NCI-H524 (cell line): ENCODE measurements at places on chromosomes 7 and 10.
A peak's percentile ranks its signal among the peaks of the same experiment; 100 is the strongest.

- DNase-seq = no peak
Measured at GRCh38 chr7:127976738-127977120, 54.5 kb downstream of the LRRC4 start.

GRCh38 chr10:77542710-77543259, 94.8 kb downstream of the KCNMA1 start:
- no peak for DNase-seq

DNA sequence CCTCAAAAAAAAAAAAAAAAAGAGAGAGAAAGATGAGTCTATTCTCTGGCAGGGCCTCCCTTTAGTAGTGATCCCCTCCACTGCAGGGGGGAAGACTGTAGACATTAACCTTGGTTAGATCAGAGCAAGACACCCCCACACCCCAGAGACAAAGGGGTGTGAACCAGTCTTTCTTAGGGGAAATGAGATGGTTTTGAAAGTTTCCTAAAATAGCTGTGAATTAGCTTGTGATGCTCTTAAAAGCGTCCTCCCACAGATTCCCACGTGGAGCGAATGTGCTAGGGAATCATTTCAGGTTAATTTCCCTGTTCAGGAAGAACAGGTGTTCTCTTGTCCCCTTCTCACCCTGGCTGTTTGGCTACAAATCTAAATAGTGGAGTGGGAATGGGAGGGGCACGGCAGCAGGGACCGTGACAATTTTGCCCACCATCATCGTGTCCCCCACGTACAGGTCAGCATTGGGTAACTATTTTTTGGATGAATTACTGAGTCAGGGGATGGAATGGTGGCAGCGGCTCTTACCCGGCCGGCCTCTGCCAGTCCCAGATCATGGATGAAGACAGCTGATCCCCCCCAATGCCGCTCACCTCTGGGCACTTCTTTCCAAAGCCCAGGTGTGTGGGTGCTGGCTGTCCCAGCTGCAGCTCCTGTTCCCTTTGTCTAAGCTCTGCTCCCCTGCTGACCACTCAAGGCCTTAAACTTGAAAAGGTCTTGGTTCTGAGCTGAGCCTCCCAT, 152.9 kb downstream of the CCDC3 start:
- no peak for DNase-seq

- no peak for DNase-seq
Measured at GRCh38 chr7:112789453-112789816, 758 bp downstream of the TMEM168 start.

DNA sequence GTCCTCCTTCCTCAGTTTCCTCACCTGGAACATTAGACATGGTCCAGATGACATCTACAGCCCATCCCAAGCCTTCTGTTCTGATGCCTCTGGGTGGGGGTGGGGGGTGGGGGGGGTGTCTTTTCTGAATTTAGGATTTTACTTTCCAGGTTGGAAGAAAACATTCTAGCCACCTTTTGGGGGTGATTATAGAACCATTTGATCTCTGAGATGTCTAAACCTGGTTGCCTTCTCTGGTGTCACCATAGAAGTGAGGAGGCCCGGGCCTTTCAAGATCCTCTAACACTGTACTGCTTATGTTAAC, 411.0 kb upstream of the ZMIZ1 start:
- DNase-seq = no peak

- DNase-seq = no peak
Measured at GRCh38 chr7:78161781-78162180, 363.2 kb downstream of the PHTF2 start.

DNA sequence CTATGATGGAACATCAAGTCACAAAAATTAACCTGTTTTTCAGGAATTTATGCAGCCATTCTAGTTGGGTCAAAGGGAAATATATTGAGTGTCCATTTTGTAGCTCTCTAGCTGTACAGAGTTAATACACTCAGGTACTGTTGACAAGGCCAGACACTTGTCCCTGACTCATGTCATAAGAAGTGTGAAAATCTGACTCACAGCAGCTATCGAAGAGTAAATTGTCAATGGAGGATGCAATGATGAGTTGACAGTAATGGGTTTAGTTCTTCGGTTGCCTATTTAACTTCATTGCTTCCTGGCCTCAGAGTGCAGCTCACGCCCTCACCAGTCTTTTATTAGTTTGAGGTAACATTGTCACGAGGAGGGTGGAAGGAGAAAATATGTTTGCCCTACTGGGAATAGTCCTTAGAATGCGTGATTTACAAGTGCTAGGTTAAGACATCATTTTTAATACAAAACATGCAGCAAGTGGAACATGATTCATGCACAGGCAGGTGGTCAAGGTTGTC, 255.1 kb downstream of the XPNPEP1 start:
- no peak for DNase-seq

- DNase-seq = no peak
Measured at GRCh38 chr7:50304129-50304910, at the start of gene IKZF1. Gene IKZF1 (plus strand): TSS chr7:50304716. CDS start chr7:50319062, 14,346 bp downstream.

DNA sequence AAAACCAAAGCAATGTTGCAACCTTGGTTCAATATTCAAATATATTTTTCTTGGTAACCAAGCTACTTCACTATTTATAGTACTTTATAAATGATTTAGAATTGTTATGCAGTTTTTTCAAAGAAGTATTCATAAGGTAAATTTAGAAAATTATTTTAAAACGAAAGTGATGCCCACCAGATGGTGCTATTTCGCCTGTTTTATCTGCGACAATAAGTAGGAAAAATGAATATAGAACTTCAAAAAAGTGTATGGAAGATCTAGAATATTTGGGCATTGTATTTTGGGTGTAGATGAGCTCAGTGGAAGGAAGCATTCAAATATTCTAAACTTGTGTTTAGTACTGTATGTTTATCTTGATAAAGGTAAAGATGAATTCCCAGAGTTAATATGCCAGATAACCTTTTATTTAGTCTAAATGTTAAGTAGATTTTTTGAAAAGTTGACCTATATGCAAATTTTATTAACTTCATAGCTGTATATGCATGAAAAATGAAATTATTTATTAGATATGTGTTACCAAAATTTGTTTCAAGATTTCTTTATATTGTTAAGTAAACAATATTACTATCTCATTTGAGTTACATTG, 93.2 kb downstream of the ADK start:
- DNase-seq = peak; percentile 1

DNA sequence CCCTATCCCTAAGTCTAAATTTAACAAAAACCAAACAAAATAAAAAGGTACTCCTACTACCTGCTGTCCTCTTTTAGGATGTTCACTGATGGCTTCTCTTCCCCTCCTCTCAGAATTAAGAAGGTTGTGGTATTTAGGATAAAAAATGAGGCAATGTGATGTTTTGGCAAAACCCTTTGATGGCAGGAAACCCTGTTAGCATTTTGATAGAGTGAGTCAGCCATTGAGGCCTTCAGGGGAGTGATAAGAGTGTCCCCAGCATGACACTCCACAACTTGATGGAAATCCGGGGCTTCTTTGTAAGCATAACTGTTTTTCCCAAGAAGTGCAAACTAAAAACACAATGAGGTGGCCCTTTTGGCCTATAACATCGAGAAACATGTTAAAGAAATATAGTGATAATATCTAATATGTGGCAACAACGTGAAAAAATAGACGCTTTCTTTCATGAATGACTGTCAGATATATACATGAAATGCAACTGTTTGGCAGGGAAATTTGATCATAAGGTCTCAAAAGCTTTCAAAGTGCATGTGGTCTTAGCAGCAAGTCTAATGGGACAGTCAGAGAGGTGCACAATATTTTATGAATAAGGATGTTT, 55.0 kb downstream of the PRTFDC1 start:
- DNase-seq = no peak

GRCh38 chr7:27424749-27425148, 182.1 kb downstream of the EVX1 start:
- no peak for DNase-seq

GRCh38 chr7:70579397-70580097, 552.4 kb upstream of the GALNT17 start:
- no peak for DNase-seq

GRCh38 chr7:56483153-56483552, 366.9 kb upstream of the NUPR2 start:
- no peak for DNase-seq

DNA sequence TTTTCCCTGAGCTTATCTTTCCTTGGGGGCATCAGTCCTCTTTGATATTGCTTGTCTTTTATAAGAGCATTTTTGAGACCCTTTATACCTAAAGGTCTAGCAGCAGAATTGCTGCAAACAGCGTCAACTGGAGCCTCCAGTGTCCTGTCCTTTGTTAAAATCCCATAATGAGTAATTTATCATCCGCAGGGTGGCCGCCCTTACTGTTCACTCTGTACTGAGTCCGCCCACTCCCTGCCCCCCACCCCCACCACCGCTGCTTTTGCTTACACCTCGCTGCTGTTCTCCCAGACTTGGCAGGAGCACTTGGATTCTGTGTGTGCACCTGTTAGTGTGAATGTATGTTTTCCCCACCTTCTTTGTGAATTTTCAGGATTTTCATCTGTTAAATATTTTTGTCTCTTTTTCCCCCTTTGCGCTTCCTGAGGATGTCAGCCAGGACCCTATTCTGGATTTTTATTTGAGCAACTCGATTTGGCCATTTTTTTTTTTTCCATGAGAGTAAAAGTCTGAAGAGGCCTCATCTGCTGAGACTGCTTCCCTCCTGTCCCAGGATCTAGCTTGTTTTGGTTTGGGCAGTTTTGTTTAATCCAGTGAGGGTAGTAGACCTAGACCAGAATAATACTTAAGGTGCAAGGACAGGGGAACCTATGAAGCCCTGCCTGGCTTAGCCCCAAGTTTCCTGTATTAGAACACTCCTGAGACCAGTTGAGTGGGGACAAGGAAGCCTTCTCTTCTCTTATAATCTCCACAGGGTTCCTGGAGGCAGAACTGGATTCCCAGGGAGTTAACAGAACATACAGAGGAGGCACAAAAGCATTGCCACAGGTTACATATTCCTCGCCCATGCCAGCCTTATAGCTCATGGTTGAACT, 8.2 kb downstream of the AGFG2 start:
- DNase-seq = no peak

DNA sequence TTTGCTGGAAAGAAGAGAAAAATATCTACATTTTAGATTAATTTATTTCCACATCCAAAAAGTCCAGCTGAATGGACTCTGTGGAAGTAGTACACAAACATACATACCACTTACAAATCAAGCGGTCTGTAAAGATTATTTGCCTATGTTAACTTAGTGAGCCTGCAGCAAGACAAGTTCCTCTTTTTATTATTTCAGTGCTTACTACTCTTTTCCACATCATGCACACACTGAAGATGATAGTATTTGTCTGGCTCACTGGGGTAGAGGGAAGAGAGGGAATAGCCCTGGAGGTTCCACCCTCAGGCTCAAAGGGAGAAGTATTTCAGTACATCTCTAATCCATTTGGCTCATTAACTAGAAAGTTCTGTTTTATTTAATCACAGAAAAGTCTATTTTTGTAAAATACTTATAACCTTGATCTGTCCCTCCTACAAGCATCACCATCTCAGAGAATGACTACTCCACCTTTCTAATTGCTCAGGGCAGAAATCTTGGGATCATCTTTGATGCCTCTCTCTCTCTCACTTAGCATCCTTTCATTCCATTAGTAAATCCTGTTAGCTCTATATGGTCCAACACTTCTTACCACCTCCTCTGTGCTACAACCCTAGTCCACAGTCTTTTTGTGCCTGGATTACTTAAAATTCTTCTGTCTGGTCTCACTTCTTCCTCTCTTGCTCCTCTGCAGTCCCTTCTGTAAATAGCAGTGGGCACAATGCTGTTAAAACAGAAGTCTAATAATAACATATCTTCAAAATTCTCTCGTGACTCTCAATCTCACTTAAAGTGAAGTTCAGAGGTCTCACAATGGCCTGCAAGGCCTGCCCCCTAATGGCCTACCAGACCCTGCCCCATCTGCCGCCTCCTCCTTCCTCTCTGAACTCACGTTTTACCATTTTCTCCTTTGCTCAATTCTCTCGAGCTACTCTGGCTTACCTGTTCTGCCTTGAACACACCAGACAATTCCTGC, 64.3 kb upstream of the CCDC6 start:
- DNase-seq = no peak

GRCh38 chr10:95482501-95483233, 78.5 kb downstream of the SORBS1 start:
- DNase-seq = no peak

DNA sequence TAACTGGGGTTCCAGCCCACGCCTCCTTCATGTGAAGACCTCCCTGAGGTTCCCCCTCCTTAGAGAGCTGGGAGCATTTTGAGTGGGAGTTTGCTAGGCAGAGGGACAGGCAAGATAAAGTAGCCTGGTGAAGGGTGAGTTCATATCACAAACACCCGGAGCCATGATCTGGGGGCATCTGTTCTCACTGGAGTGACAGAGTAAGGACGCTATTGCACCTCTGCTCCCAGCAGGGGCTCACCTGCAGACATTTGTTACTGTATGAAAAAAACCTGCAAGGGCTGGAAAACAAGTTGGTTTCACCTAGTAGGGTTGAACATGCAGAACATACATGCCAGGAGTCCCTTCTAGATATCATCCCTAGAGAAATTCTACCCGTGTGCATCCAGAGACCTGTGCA, 88.4 kb downstream of the CARD11 start:
- no peak for DNase-seq

GRCh38 chr10:103874730-103875129, 19.4 kb upstream of the SH3PXD2A start:
- peak; percentile 15 for DNase-seq

DNA sequence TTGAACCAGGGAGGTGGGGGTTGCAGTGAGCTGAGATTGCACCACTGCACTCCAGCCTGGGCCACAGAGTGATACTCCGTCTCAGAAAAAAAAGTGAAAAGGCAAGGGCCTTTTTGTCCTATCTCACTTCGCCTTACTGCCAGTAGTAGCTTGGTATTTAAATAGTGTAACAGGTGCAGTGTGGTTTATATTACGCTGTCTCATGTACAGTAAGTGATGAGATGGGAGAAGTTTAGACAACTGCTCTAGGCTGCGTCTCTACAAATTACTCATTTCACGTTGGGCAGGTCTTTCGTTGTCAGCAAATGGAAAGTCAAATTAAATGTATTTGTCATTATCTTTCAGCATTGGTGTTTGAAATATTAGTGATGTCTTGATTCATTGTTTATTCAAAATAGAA, 15.5 kb upstream of the PFKFB3 start:
- DNase-seq = no peak

GRCh38 chr7:36809510-36809909, 85.2 kb upstream of the AOAH start:
- no peak for DNase-seq

DNA sequence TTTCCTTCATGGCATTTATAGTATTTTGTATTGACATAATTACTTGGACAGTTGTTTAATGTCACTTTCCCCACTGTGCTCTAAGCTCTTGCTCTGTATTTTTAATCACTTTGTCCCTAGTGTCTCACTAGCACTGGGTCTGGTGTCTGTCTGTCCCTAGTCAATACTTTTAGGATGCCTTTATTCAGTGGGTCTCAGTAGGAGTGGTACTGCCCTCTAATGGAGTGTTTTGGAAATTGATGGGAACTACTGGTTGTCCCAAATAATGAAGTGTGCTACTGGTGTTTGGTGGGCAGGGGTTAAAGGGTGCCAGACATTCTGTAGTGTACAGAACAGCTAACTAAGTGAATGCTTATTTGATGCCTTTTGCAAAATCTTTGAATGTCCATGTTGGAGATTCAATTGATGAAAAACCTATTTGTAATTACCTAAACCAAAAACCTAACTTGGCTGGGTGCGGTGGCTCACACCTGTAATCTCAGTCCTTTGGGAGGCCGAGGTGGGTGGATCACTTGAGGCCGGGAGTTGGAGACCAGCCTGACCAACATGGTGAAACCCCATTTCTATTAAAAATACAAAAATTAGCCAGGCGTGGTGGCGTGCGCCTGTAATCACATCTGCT, 33.3 kb downstream of the CDK14 start:
- peak; percentile 64 for DNase-seq

GRCh38 chr10:73094986-73095480, 1.6 kb downstream of the P4HA1 start:
- no peak for DNase-seq
